Activated CD8-positive, alpha-beta T cell treated with anti-CD3 and anti-CD28 coated beads, Interleukin-2, amount 10 ng/mL, durations not matched to agents 7 days and 5 days (primary cell): ENCODE measurements at places on chromosomes 5 and 9.
A peak's percentile ranks its signal among the peaks of the same experiment; 100 is the strongest.

DNA sequence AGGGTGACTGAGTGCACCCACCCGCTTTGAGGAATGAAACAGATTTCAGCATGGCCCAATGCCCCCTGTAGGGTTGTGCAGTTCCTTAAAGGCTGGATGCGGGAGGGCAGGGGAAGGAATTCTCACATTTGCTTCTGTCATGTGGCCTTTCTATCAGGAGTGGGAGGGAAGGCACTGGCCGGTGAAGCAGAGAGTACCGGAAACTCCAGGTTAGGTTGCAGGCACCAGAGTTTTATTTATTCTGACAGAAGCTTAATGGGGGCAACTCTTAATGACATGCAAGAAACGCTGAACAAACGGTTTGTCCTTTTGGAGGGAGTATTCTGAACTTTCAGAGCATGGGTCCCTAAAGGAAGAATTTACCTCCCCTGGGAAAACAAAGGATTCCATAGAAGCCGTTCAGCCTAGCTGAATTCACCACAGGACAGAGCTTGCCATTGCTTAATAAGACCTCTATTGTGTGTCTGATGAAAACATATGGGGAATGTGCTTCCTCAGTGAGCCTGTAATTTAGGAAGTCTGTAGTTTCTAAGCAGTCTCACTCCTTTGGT is 44.1 kb upstream of the EQTN start:
- DNase-seq: no peak

DNA sequence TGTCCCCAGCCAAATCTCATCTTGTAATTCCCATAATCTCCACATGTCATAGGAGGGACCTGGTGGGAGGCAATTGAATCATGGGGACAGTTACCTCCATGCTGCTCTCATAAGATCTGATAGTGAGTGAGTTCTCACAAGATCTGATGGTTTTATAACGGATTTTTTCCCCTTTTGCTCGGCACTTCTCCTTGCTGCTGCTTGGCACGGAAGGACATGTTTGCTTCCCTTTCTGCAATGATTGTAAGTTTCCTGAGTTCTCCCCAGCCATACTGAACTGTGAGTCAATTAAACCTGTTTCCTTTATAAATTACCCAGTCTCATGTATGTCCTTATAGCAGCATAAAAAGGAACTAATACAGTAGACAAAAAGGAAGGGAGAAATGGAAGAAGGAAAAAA is 76.7 kb upstream of the CCNG1 start:
- DNase-seq: no peak

GRCh38 chr9:74800226-74800625 is 87.5 kb downstream of the TRPM6 start:
- no peak for DNase-seq

DNA sequence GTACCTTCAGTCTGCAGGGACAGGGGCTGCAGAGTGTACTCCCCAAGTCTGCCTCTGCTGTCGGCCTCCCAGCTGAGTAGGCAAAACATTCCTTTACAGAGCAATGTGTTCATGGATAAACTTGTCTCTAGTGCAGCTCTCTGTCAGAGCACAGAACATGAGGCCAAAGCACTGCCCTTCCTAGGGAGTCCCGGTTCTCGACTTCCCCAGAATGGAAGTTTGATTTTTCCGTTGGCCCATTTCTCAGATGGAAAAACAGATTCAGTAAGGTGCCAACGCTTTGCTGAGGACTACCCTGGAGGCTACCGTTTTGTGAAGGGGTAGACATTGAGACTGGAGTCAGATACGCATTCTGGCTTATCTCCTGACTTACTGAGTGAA is 422 bp upstream of the TRIM32 start:
- no peak for DNase-seq

- DNase-seq: no peak
Observed at GRCh38 chr9:13137426-13137825, 142.1 kb downstream of the MPDZ start.

DNA sequence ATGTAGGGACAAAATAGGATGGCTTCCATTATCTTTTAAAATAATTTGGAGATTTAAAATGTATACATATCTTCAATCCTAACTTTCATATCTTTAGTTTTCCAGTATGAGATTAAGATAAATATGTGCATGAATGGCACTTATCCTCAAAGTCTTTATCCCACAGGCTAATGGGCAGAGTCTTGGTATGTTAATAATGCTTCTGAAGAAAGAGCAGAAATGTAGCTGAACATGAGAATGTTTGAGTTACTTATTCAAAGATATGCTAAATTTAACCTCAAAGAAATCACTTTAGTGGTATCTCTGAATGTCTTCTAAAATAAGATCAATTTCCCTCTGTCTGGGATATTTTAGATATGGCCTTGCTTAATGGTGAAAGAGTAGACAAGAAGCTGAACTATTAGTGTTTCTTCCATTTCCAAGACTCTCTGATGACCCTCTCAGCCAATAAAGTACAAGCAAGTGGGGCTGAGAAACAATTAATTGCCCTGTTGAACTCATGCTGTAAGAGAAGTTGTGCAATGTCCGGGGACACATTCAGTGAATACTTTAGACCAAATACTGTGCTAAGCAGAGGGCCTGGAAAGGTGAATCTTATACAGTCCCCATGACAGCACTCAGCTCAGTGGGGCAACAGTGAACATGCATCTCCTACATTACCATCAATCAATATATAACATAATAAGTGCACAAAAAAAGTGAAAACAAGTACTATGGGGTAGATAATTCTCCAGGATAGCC is 50.0 kb upstream of the ADAMTSL1 start:
- no peak for DNase-seq

- DNase-seq: no peak
Observed at GRCh38 chr5:6084376-6084775, 294.0 kb downstream of the MED10 start.

- no peak for DNase-seq
Observed at GRCh38 chr9:125969868-125970267, 222.7 kb downstream of the PBX3 start.

DNA sequence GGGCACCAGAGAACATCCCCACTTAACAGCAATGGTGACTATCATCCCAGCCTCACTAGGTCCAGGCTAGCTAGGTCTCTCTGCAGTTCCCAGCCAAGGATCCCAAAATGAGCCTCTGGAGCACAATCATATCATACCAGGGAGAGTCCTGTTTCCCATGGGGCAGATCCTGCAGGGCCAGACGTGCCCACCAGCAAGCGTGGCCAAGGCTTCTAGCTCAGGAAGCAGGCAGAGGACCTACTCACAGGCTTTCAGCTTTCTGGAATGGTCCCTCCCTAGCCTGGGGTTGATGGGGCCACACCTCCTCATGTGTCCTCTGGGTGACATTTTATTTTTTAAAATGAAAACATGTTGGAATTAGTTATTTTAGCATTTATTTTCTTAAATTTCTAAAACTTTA is 45.7 kb upstream of the PITX1 start:
- DNase-seq: no peak

GRCh38 chr5:65034813-65035209 is 266.1 kb downstream of the CWC27 start:
- DNase-seq: no peak

DNA sequence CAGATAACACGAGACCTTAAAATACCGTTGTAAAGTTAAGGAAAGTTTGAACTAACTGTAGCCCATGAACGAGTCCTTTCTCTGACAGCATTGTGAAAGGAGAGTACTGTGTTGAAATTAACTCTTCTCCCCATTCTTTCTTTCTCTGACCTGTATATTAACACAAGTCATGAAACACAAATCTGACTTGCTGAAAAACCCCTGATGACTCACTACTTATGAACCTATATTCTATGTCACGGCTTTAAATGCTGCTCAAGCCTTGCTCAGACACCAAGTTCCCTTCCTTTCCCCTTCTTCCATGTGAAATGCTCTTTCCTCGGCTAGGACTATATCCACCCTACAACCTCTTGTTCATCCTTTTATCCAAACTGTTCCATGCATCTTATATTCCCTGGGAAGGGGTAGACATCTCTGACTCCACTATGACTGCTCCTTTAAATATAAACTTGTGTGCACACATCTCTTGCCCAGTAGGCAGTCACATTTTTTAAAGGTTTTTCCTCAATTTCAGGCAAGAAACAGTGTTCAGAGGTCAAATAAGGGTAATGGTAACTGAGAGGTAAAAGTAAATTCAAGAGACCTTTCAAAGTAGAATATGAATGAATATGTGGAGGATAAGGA is 142.9 kb downstream of the NFIB start:
- DNase-seq: no peak

GRCh38 chr5:72268753-72269410 is 51.2 kb downstream of the MRPS27 start:
- peak; percentile 65 for DNase-seq

GRCh38 chr5:10595672-10596309 is 31.9 kb downstream of the ANKRD33B start:
- peak; percentile 39 for DNase-seq

DNA sequence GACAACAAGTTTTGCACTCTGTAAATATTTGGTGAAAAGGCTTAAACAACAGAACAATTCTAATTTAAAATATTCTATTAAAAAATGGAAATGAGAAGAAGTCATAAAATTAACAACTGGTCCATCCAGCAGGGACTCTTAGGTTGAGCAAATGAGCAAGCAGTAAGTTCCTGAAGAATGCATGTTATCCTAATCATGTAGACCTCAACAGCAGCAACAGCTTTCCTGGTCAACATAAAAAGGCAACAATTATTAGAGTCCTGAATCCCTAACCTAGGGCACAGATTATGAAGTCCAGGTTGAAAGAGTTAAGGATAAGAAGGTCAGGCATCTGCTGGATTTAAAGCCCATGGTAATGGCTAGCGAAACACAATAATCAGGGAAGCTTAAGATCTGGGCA is 120.9 kb downstream of the SSBP2 start:
- DNase-seq: no peak

DNA sequence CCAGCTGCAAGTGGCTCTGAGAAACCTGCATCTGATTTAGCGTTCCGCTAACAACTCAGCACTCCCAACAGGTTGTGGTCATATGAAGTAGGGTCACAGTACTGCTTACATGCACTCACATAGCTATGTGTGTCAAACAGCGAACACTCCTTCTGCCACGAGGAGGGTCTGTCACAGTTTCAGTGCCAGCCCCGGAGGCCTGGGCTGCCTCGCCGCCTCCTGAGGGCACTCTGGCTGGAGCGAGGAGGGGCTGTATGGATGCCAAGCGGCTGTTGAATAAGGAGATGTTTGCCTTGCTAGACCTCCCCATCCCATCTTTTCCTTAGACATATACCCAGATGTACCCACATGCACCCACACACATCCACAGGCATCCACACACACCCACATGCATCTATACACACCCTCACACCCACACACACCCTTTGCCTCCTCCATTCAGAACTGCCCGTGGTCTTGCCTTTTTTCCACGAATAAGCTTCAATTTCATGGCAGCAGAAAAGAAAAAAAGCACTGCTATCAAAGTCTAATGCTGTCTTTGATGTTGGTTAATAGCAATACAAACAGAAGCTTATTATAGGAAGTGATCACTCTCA is 95.7 kb downstream of the HSD17B3 start:
- DNase-seq: no peak

GRCh38 chr9:134678206-134678605 is 36.6 kb downstream of the COL5A1 start:
- DNase-seq: no peak

GRCh38 chr5:15026011-15026893 is 154.7 kb upstream of the ANKH start:
- no peak for DNase-seq

DNA sequence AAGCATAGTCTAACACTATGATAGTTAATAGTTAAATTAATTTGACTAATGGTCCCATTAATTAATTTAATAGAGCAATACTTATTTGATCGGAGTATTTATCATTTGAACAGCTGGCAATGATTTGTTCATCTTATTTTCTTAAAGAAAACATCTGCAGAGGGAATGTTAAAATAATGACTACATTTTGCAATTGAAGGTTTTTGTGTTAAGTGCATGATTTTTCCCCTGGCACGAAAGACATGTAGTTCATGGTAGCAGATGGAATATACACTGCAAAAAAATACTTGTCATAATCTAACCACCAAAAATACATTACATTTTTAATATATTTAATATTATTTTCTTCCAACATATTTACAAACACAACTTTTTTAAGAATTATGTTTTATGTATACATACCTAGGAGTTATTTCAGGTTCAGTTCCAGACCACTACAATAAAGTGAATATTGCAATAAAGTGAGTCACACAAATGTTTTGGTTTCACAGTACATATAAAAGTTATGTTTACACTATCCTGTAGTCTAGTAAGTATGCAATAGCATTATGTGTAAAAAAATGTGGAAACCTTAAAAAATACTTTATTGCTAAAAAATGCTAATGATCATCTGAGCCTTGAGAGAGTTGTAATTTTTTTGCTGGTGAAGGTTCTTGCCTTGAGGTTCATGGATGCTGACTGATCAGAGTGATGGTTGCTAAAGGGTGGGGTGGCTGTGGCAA is 292.6 kb upstream of the DAB2 start:
- DNase-seq: no peak
